ENCODE measurements at places on chromosomes 6 and 20.

DNA sequence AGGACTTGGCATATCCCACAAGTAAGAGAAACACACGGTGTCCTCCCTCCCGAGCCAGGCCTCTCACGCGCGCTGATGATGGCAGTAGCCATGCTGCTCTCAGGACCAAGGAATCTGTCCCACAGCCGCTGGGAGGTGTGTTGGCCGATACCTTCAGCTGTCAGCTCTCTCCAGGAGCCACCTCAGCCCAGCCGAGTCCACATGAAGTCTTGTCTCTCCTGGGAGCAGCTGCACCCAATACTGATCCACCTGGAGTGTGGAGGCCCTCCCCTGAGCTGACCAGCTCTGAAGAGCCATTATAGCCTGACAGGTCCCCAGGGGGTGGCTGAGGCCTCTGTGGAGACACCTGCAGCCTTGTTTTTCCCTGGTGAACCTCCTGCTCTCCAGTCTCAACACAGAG is 23.8 kb upstream of the NXT1 start:
- no peak for DNase-seq

DNA sequence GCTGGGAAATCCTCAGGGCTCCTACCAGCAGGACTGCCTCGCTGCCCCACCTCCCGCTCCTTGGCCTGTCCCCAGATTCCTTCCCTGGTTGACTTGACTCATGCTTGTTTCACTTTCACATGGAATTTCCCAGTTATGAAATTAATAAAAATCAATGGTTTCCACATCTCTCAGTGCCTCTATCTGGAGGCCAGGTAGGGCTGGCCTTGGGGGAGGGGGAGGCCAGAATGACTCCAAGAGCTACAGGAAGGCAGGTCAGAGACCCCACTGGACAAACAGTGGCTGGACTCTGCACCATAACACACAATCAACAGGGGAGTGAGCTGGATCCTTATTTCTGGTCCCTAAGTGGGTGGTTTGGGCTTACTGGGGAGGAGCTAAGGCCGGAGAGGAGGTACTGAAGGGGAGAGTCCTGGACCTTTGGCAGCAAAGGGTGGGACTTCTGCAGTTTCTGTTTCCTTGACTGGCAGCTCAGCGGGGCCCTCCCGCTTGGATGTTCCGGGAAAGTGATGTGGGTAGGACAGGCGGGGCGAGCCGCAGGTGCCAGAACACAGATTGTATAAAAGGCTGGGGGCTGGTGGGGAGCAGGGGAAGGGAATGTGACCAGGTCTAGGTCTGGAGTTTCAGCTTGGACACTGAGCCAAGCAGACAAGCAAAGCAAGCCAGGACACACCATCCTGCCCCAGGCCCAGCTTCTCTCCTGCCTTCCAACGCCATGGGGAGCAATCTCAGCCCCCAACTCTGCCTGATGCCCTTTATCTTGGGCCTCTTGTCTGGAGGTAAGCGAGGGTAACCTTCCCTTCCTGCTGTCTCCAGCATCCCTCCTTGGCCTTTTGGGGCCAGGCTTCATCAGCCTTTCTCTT is at the start of gene CFB:
CFB (plus strand) TSS at position 589 of the 863 bp plus-strand sequence; CDS start at position 716, 127 bp downstream.
- DNase-seq: no peak

DNA sequence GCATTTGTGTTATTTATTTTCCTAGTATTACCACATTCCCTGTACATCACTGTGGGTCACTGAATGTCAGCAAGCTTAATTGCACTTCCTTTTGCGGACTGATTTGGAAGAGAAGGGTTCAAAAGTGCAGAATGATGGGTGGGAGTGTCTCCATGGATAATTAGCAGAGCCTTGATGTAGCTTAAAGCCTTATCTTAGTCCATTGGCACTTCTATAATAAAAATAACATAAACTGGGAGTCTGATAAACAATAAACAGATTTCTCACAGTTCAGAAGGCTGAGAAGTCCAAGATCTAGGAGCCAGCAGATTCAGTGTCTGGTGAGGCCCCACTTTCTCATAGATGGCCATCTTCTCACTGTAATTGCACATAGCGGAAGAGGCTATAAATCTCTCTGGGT is 501.1 kb upstream of the POU3F2 start:
- no peak for DNase-seq

DNA sequence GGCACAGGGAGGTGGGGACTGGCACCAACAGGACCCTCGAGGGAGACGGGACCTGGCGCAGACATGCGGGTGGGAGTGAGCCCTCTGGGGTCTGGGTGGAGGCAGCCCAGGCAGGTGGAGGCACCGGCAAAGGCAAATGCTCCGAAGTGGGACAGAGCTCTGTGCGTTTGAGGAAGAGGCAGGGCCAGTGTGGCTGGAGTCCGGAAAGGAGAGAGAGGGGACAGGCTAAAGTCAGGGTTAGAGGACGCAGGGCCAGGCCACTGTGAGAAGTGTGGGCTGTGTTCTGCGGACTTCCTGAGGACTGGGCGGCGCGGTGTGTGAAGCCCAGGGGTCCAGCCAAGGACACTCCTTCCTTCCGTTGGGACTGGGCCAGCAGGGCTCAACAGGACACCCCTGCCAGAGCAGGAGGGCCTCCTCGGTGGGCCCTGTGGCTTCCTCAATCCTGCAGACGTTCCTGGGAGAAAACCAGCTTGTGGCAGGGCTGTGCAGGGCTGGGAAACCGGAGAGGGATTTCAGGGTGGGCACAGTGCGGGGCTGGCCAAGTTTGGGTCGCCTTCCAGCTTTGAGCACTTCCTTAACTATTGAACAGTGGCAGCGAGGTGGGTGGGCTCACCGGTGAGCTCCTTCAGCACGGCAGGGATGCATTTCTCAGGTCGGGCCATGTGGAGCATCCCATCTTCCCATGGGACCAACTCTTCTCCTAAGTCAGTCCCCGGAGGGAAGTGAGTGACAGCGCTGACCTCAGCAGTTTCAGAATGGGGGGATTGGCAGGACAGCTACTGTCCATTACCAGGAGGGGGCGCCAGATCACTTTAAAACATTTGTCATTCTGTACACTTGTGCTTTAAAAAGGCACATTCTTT is 22.5 kb downstream of the MOCS3 start:
- DNase-seq: peak; percentile 76

DNA sequence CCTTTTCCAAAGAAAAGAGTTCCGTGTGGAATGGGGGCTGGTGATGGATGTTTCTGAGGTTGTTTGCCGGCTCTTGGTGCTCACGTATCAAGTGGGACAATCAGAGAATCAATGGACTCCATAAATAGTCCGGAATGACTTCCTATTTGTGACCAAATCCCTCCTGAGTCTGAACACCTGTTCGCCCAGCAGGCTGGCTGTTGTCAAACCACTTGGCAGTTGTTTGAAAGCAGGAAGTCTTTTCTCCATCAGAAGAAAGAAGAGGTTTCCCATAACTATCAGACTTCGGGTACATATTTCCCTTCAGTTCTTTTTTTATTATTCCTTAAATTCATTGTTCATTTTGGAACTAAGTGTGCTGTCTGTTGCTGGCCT is 154.7 kb upstream of the RIN2 start:
- no peak for DNase-seq

DNA sequence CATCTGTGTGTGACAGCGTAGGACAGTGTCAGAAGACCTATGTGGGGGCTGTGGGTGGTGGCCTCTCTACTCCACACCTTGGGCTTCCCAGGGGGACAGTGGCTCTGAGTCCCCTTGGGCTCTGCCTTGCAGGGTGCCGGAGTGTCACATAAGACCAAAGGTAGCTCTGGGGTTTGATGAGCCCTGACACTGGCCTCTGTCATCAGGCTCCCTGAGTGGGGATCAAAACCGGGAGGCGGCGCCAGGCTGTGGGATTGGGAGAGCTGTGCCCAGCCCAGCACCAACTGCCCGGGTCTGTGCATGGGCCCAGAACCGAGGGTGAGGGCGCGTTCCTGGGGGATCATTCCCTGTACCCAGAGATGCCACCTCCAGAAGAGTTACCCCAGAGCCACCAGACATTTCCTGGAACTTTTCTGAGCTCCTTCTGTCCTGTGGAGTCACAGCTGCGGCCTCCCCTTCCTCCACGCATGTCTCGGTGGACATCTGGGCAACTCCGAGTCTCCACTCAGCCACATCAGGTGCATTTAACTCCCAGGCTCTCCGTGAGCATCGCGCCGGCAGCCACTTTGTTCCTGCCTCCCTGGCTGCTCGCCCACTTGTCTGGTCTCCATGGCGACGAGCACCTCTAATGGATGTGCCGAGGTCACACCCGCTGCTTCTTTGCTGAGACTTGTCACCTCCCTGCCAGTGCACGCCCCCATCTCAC is 94.7 kb downstream of the TMEM242 start:
- no peak for DNase-seq

GRCh38 chr6:66897576-66897975 is 1190.5 kb upstream of the EYS start:
- no peak for DNase-seq

GRCh38 chr20:50794846-50795634 is at the start of gene BCAS4:
TSS of gene BCAS4 (plus strand) at chr20:50795061. CDS start at chr20:50795084, 23 bp downstream.
- DNase-seq: peak; percentile 83

GRCh38 chr6:37576336-37576737 is 76.6 kb upstream of the CCDC167 start:
- DNase-seq: no peak

DNA sequence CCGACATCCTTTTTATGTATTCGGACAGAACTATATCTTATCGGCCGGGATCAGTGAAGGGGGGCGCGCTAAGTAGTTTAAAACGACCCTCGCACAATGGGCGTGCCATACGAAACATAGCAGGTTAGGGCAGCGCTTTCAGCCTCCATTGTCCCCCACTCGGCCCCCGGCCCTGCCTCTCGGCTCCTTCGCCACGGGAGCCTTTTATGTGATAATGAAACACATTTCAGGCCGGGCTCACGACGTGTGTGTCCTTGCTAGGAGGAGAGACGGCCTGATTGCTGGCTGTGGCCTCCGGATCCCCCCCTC is 5.3 kb downstream of the FOXA2 start:
- DNase-seq: no peak

- no peak for DNase-seq
Observed at GRCh38 chr6:10309457-10310329, 105.2 kb downstream of the TFAP2A start.

DNA sequence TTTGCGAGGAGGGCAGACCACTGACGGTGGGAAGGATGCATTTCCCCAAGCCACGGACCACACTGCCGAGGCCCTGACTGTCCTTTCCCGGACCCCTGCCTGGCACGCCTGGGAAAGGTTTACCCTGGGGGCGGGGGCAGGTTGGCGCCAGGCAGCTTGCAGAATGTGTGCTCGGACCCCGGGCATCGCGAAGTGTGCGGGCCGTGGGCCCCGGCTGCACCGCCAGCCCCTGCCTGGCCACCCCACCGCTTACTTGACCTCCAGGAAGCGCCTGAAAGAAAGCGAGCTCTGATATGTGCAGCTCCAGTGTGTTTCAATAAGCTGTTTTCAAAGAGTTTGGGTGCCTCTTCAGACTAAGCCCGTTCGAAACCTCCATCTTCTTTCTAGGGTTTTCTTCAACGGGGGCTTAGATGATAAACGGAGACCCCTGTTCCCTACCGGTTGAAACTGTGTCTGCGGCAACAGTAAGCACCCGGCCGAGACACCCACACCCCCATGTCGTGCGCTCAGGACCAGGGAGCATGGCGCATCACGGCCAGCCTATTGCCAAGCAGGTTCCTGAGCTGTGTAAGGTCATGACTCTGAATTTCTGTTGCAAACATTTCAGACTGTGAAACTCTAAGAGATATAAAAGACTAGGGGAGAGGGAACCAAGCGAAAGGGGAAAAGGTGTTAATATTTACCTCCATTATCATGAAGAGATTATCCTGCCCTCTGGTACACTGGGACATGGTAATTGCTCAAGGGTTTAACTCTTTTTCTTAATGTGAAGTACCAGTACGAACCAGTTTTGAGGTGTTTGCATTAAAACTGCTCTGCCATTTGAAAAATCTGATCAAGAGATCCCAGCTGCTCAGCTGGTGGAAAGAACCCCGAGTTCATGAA is 231.2 kb upstream of the FOXQ1 start:
- DNase-seq: no peak

- no peak for DNase-seq
Observed at GRCh38 chr6:70823651-70824050, 133.2 kb downstream of the B3GAT2 start.

DNA sequence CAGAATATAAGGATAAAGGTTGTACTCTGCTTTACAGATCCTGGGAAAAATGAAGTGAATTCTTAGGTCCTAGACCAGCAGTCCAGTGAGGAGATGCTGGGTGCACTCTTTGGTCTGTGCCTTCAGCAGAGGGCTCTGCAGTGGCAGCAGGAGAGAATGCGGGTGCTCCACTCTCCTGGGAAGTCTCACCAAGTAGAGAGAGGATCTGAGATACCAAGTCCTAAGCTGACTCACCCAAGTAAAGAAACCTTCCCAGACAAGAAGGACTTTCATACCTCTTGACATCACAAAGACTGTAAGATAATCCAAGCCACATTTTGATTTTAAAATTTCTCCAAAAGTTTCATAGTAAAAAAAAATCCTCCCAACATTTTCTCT is 116.9 kb upstream of the EMILIN3 start:
- DNase-seq: no peak

- no peak for DNase-seq
Observed at GRCh38 chr6:157533048-157533871, 152.3 kb downstream of the ZDHHC14 start.

DNA sequence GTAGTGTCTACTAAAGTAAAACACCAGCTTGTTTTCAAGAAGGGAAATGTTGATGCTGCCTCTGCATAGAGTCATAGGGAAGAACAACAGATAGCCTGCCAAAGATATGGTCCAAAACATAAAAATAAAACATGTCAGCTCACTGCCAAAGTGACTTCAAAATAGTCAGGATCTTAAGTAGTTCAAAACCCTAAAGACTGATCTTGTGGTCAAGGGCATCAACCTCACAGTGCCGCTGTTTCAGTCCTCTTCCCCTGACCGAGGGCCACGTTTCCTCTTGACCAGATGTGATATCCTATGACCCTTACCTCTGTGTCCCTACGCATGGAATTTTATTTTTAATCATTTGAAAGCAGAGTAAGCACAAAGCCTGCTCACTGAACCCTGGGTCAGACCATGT is 104.2 kb upstream of the CNKSR3 start:
- no peak for DNase-seq

DNA sequence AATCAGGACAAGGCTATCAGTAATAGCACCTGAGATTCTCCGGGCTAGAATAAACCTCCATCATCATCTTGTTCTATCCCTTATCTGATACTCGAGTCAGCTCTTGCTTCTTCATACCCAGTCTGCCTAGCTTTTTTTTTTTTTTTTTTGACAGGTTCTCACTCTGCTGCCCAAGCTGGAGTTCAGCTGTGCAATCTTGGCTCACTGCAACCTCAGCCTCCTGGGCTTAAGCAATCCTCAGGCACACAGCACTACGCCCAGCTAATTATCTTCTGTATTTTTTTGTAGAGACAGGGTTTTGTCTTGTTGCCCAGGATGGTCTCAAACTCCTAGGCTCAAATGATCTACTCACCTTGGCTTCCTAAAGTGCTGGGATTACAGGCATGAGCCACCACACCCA is 19.5 kb downstream of the SRSF6 start:
- no peak for DNase-seq

Data from activated naive CD4-positive, alpha-beta T cell treated with anti-CD3 and anti-CD28 coated beads, Interleukin-2, amount 10 ng/mL, durations not matched to agents 7 days and 5 days (primary cell).